SK-N-SH (cell line): ENCODE measurements at places on chromosomes 3 and 15.
A peak's percentile ranks its signal among the peaks of the same experiment; 100 is the strongest.

- peak; percentile 81 for DNase-seq
Observed at GRCh38 chr3:160564949-160565441, 376 bp downstream of the KPNA4 start.

GRCh38 chr3:128366136-128366535 lies 100.6 kb downstream of the DNAJB8 start:
- no peak for DNase-seq

DNA sequence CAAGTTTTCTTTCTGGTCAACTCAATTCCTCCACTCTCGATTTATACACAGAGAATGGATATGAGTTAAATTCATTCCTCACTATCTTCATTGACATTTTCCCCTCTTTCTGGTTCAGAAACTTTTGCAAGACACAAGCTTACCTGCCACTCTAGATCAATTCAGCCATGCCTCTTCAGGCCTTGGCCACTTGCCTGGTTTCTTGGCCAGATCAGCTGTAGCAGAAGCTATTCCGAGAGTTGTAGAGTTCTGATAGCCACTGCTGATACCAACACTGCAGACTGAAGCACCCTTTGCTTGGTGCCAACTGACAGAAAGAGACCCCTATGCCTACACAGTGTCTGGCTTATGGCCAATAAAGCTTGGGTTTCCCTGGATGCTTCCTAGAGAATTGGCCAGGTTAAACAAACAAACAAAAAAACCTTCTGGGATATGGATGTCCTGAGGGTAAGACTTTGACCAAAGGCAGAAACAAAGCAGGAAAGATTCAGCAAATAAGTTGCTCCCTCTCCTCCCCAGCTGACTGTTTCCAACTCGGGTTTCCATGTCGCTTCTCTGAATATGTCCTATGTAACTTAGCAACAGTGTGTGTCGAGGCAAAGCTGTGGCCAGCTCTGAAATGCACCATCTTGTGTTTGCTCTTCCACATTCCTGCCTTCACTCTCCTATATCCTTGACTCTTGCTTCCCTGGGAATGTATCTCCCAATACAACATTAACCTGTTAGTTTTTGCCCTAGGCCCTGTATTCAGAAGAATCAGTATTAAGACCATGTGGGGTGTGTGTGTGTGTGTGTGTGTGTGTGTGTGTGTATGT lies 521.6 kb downstream of the EPHA3 start:
- DNase-seq = no peak

- DNase-seq = no peak
Observed at GRCh38 chr3:70179111-70179510, 133.3 kb downstream of the MDFIC2 start.

- DNase-seq = no peak
Observed at GRCh38 chr15:57503051-57503702, 88.5 kb upstream of the MYZAP start.

DNA sequence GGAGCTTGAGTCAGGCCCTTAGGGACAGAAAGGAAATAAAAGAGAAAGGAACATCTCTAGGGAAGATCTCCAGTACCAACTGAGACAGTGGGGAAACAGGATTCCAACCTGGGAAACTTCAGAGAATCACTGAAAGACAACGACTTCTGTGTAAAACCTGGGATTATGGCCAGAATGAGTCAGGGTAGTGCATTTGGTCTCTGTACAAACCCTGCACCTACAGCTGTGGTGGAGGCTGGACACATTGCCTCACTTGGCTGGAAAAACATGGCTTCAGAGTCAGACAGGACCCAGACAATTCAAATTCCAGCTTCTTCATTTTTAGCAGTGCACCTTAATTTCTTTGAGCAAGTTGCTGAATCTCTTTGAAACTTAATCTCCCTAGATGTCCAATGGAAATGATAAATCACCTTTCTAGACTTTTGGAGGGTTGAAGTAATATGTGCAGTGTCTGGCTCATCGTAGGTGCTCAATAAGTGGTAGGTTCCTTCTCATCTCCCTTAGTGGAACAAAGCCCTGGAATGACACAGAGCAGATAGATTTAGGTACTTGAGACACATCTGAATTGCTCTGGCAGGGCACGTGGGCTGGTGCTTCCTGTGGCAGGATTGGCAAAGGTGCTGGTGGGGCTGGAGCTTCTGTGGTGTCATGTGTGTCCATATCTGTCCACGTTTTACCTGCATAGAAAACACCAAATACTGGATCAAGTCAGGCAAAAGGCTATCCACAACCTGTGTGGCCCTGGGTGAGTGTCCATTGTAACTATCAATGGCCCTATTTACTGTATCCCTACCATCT lies 6.1 kb upstream of the CLSTN2 start:
- DNase-seq = no peak

- DNase-seq = peak; percentile 62
Observed at GRCh38 chr3:32175607-32176197, 62.8 kb upstream of the CMTM8 start.

GRCh38 chr3:12707449-12707848 lies 43.5 kb upstream of the RAF1 start:
- DNase-seq = no peak

- peak; percentile 63 for DNase-seq
Observed at GRCh38 chr3:141070727-141071357, 19.7 kb downstream of the SPSB4 start.

GRCh38 chr3:196055240-196055639 lies 26.6 kb downstream of the TFRC start:
- no peak for DNase-seq

- DNase-seq = no peak
Observed at GRCh38 chr3:115098354-115099073, 48.6 kb downstream of the ZBTB20 start.

- DNase-seq = no peak
Observed at GRCh38 chr15:79897380-79897678, 515 bp upstream of the MTHFS start.

DNA sequence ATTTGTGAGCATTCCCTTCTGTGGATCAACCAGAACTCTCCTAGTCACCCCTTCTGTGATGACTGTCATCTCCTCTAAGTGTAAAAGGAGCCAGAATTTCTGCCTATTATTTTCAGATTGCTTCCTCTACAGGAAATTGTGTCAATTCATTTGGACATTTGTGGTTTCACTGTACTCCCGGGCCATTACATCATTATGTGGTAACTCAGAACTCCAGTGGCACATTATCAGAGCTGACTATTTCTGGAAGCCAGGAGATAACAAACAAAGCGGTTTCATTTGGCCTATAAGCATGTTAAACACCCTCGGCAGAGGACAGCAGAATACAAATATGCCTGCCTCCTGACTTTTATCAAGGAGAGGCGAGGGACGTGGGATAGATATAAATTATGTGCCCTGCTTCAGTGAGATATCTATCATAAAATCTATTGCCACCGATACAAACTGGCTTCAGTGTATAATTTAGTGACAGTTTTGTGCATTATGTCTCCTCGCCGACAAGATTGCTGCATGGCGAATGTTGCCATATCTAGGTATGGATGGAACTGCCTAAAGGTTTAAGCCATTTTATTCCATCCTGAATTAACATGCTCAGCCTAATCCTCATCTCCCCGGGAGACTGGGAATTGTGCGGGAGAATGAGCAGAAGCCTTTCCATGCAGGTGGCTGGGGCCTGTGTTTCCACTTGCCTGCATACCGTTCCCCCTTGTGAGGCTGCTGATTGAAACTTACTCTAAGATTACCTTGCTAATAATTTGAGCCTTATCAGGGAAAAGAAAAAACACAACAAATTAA lies 193.4 kb upstream of the SEMA6D start:
- no peak for DNase-seq

GRCh38 chr15:69703532-69704187 lies 251.0 kb downstream of the RPLP1 start:
- DNase-seq = no peak

GRCh38 chr3:196569003-196569516 lies 600 bp downstream of the FBXO45 start:
- no peak for DNase-seq

DNA sequence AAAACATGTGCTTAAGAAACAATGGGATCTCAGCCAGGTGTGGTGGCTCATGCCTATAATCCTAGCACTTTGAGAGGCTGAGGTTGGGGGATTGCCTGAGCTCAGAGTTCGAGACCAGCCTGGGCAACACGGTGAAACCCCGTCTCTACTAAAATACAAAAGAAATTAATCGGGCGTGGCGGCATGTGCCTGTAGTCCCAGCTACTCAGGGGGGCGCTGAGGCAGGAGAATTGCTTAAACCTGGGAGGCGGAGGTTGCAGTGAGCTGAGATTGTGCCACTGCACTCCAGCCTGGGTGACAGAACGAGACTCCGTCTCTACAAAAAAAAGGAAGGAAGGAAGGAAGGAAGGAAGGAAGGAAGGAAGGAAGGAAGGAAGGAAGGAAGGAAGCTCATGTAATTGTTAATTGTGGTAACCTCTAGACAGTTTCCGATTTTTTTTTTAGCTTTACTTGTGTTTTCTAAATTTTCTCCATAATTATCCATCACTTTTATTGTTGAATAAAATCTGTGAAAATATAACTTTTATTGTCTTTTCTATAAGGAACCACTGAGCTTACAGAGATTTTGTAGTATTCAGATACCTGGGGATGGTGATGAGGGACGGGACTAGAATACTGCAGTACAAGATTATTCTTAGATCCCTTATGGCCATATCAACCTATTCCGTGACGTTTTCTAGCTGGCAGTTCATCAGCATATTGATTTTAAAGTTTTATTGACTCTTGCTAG lies 506.9 kb downstream of the NR2F2 start:
- no peak for DNase-seq

DNA sequence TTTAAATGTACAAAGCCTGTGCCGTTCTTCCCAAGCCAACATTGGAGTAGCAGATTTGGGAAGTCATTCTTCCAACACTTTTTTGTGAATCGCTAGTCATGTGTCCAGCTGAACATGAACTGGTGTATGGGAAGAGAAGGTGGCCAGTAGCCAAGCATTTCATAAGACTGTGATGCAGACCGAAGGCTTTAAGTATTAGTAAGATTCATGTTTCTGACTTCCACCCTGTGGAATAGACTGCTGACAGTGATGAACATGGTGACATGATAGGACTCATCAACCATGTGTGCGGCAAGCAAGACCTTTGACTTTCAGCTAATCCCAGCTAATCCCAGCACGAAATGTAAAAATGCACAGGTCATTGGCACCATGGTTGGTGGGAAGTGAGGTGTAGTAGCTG lies 48.3 kb upstream of the THSD4 start:
- no peak for DNase-seq

DNA sequence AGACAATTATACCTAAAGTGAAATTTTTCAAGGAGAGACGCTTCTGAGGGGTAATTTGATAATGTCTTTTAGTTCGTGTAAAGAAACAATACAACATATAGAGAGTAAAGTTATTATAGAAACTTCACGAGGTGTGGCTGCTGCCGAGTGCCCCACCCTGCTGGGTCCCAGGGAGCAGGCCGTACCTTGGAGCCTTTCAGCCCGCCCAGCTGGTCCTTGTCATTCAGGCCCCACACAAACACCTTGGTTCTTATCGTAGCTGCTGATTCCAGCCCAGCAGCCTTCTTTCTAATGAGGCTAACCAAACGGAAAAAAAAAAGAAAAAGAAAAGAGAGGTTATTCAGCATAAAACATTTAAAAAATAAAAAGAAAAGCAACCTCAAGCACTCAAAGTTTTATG lies 83.1 kb upstream of the OCA2 start:
- no peak for DNase-seq

- no peak for DNase-seq
Observed at GRCh38 chr3:47909607-47910006, 106.6 kb downstream of the MAP4 start.

DNA sequence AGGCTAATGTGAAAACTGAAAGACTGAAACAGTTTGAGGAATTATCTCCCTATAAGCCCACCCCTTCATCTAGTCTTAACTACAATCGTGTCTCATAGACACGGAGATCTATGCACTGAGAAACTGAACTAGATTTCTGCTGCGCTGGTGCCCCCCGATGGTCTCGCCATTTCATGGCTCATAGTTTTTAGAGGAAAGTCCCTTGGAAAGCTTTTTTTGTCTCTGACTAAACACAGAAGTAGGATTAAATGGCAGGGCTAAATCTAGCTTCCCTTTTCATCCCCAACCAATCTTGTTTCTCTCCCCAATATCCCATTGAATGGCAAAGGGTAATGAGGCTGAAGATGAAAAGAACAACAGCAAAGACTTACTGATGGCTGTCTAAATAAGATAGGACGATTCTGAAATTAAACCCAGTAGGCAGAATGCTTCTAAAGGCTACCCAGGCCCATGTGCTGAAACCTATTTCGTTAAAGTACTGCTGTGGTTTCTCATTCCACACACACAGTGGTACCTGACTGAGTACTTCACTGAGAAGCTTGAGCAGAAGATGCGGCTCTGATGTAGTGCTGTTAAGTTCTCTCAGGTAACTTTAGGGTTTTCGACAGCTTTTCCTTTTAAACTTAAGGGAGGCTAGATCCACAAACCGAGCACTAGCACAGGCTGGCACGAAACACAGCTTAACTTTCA lies 142.7 kb downstream of the GADL1 start:
- DNase-seq = peak; percentile 24

DNA sequence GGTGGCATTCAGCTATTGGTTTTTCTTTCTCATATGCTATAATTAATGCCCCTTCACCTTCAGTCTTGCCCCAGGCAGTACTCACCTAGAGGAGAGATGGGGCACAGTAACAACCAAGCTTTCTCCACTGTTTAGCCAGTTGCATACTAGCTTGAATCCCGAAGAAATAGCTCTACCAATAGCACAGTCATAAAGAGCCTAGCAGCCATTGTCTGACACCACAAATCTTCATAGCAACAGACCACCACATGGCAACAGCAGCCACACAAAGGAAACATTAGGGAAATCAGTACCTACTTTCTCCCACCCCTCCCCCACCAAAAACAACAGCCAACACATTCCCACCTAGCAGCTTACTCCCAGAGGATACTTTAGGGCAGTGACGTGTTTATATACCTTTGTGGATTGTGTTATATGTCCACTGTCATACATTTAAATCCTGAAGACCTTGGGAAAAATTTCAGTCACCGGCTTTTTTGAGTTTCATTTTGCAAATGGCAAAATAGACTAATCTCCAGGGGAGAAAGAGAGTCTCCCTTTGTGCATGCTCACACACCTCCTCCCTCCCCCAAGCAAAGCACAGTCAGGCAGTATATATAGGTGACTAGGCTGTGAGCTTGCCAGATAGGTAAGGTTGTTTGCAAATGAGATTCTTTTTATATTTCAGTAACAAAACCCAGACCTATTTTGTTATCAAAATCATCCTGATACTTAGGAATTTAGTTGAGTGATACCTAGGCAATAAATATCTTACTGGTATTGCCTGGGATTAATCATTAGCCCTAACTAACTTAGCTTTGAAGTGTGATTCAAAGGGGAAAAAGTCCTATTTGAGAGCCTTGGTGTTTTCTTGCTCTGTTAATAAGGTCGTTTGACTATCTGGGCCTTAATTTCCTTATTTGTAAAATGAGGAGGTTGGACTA lies 140.6 kb downstream of the RBPMS2 start:
- no peak for DNase-seq
